ENCODE measurements at places on chromosomes 16 and 17.

DNA sequence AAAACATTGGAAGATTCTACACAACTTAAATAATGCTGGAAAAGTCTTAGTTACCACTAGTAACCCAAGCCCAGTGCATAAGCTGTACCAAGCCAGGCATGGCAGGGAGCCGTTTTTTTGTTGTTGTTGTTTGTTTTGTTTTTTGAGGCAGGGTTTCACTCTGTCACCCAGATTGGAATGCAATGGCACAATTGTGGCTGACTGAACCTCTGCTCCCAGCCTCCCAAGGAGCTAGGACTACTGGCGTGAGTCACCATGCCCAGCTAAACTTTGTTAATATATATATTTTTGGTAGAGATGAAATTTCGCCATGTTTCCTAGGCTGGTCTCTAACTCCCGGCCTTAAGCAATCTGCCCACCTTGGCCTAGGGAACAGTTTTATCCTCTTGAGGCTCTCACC lies 564 bp upstream of the TMIGD1 start:
- DNase-seq, result no peak

- peak; percentile 80 for DNase-seq
Observed at GRCh38 chr16:11297492-11298142, 16.5 kb upstream of the PRM1 start.

GRCh38 chr17:65374966-65375365 lies 186.5 kb downstream of the AXIN2 start:
- no peak for DNase-seq

GRCh38 chr17:39261286-39261685 lies 35.5 kb upstream of the STAC2 start:
- DNase-seq, result no peak

- DNase-seq, result peak; percentile 97
Observed at GRCh38 chr17:29615492-29616299, 7.0 kb downstream of the CORO6 start.

DNA sequence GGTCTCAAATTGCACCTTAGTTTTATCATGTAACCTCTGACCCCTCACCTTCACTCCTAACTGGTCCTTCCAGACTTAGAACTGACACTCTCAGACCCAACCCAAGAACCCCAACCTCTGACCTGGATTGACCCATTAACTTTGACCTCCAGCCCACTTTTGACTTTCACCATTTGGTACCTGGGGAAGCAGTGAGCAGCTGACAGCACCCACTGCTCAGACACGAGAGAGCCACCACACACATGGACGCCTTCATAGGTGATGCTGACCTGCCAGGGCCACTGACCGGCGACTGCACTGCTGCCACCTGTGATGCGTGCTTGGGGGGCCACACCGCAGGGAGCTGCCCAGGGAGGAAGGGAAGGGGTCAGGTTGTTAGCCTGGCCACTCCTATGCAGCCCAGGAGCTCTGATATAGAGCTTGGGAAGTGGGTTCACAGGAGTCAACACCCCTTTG lies 2.5 kb downstream of the PRSS8 start:
- no peak for DNase-seq

DNA sequence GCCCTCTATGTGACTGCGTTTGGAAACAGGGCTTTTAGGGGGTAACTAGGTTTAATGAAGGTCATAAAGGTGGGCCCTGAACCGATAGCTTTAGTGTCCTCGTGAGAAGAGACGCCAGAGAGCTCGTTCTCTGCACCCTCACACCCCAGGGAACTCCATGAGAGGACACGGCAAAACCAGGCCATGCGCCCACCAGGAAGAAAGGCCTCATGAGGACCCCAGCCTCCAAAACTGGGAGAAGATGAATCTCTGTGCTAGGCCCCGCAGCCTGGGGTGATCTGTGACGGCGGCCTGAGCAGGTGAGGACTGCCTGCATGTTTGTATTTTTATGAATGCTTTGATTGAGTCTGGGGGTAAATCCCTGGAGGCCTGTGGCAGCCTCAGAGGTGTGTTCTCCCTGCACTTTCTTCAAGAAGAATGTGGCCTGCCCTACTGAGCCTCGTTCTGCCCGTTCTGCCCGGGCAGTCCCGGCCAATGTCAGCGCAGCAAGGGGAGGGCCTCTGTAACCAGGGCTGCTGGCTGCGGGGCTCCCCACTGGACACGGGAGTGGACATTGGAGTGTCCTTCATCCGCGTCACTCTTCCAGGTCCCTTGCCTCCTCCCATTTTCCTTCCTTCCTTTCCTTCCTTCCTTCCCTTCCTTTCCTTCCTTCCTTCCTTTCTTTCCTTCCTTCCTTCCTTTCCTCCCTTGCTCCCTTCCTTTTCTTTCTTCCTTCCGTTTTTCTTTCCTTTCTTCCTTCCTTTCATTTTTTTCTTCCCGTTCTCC lies 6.8 kb upstream of the RNF213 start:
- no peak for DNase-seq

DNA sequence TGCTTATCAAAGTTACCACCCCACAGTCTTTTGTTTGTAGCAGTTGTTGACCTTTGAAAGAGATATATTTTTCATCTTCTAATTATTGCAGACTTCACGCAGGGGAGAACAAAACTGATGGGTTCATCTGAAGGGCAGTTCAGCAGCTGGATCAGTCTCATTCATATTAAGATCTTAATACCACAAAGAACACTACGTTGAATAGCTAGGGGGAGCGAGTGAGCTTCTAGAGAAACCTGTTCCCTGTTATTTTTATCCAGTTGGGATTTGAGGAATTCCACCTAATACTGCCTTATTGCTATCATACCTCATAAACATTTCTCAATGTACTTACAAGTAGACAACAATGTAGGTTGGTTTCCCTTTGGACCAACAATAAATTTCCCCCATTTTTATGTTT lies 306.1 kb upstream of the KIF2B start:
- DNase-seq, result no peak

GRCh38 chr17:73952480-73953205 lies 250.8 kb upstream of the RPL38 start:
- DNase-seq, result peak; percentile 76

- DNase-seq, result no peak
Observed at GRCh38 chr16:51630076-51630475, 479.0 kb upstream of the SALL1 start.

DNA sequence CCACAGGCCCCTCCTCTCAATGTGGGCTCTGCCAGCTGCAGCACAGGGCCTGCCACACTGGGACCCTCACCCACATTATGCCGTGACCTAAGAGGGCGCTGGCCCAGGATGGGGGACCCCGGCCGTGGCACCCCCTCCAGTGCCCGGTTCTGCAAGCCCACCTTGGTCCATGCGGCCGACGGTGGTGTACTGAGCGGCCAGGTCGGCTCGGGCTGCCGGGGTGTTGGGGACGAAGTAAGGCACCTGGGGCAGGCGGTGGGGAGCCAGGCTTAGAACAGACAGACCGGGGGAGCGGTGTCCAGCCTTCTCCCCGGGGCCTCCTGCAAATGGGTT lies 6.5 kb downstream of the SGSH start:
- no peak for DNase-seq

DNA sequence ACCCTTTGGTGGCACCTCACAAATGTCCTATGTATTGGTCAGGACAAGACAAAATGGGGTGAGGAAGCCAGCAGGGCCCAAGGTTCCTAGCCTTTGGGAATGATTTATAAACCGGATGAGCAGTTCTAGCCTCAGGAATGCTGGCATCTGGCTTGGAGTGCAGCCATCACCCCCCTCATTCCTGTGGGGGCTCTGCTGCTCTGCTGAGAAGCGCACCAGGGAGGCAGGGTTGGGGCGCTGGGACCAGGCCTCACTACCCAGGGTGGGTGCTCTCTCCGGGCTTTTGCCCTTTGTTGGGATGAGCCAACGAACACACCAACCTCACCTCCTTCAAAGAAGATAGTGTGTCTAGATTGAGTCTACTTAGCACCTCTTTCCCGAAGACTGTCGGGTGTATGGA lies 39.2 kb downstream of the TMEM11 start:
- DNase-seq, result no peak

- peak; percentile 90 for DNase-seq
Observed at GRCh38 chr17:42964161-42964932, at the start of gene AARSD1. Gene AARSD1 (minus strand): TSS chr17:42964454. CDS start chr17:42964440, 14 bp downstream.

DNA sequence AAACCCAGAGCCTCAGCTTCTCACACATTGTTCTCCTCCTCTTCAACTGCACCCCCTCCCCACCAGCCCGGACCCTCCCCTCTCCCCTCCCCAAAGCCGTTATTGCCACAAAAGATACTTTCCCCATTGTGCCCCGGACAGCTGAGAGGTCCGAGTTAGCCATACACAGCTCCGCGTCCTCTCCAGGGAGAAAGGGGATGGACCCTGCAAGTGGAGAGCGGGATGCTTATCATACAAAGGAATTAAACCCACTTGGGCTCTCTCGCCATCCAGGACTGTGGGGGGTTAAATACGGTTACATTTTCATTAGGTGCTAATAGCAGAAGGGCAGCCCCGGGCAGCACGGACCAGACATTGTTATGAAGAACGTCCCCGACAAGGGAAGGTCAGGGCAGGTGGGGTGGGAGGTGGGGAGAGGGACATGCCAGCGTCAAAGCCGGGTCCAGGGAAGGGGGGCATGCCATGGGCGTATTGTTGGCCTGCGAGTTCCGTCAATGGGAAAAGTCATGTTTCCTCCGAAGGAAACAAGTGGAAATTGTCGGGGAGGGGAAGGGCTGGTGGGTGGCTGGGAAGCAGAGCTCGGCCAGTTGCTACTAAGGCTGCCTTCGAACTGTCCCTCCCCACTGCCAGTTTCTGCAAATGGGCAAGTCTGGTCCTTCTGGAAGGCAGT lies 99.1 kb downstream of the SOX9 start:
- DNase-seq, result no peak

DNA sequence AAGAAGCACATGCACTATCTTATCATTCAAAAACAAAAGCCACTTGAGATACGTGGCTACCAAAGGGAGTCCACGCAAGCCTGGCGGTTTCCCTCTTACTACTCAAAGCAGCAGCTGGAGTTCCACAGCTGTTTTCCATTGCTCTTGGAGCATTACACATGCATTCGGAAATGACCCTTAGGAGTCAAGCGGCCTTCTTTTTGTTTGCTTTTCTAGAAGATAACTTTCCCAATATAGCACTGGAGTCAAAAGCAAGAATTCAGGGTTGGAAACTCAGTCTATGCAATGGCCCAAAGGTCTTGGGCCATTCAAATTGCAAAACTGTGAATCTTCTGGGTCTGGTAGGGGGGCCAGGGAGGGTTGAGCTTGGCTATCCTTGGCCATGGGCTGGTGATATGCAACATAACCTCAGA lies 97.8 kb upstream of the MAF start:
- no peak for DNase-seq

- no peak for DNase-seq
Observed at GRCh38 chr17:63910096-63910495, 962 bp downstream of the CSHL1 start.

GRCh38 chr16:89352091-89352681 lies 134.7 kb downstream of the ZNF778 start:
- no peak for DNase-seq

DNA sequence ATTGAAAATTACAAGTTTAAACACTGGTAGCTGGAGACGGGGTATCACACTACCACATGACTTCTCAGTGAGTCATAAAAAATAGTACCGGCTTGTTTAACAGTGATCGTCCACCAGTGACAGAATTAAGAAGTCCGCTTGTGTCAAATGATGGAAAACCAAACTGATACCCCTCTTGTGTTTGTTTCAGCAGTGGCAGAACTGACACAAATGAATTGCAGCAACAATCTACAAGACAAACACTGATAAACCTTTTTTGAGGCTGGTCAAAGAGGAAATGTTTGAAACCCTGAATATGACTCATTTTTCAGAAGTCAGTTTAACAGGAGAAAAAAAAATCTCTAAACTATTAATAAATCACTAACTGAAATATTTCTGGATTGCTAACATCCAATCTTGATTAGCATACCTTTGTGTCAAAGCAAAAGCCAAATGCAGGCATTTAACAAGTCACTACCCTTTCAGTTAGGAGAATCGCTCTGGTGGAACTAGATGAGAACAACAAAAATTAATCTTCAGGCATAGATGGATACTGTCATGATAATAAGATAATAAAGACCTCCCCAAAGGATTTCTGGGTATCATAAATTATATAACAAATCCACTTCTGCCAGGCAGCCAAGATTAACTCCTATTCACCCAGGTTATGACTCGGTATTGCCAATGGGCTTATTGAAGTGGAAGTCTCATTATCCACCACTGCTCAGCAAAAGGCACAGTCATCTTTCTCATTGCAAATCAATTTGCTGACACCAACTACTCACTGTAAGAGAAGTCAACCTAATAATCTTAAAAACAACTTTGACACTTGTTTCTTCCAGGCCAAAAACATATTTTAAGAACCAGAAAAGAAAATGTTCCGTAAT lies 20.8 kb downstream of the DCUN1D3 start:
- DNase-seq, result no peak

GRCh38 chr16:1487395-1488053 lies 1.2 kb downstream of the PTX4 start:
- DNase-seq, result no peak

- no peak for DNase-seq
Observed at GRCh38 chr17:77869665-77870132, 88.8 kb upstream of the TNRC6C start.

GRCh38 chr16:49278944-49279725 lies 2.5 kb downstream of the CBLN1 start:
- no peak for DNase-seq

DNA sequence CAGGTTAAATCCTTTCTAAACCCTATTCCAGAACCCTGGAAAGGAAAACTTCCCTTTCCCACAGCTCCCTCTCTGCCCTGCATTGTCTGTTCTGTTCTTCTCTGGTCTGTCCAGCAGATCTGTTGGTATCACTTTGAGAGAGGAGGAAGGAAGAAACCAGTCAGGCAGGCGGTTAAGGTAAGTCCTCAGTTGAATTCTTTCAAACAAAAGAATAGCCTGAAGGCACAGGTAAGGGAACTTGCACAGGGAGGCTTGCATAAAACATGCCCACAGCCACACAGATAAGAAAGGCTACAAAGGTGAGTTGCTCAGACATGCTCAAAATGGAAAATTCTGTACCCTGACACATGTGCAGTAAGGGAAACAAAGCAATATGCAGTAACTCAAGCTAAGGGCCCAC lies 595.7 kb upstream of the CDH5 start:
- DNase-seq, result no peak

DNA sequence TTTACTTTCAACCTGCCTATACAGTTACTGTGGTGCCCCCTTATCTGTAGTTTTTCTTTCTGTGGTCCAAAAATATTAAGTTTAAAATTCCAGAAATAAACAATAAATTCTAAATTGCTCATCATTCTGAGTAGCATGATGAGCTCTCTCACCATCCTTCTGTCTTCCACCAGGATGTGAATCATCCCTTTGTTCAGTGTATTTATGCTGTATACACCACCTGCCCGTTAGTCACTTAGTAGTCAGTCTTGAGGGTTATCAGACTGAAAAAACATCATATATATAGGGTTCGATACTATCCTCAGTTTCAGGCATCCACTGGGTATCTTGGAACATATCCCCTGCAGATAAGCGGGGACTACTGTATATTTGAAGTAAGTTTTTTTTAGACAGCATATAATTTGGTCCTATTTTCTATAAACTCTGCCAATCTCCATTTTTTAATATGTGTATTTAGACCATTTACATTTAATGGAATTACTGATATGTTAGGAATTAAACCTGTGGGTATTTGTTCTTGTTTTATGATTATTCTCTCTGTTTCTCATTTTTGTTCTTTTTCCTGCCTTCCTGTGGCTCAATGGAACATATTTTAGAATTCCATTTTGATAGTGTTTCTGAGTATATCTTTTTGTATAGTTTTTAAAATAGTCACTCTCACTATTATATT lies 31.0 kb downstream of the TBX21 start:
- DNase-seq, result no peak
